ENCODE measurements at places on chromosomes 3 and 15.

DNA sequence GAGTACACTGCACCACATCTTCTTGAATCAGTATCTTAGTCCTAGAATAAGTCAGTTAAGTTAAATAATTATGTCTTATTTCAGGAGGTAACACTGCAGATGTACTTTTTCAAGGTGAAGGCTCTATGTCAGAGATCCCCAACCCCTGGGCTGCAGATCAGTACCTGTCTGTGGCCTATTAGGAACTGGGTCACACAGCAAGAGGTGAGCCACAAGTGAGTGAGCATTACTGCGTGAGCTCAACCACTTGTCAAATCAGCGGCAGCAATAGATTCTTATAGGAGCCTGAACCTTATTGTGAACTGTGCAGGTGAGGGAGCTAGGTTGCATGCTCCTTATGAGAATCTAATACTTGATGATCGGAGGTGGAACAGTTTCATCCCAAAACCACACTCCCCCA lies 851.9 kb upstream of the ALCAM start:
- DNase-seq, result no peak

DNA sequence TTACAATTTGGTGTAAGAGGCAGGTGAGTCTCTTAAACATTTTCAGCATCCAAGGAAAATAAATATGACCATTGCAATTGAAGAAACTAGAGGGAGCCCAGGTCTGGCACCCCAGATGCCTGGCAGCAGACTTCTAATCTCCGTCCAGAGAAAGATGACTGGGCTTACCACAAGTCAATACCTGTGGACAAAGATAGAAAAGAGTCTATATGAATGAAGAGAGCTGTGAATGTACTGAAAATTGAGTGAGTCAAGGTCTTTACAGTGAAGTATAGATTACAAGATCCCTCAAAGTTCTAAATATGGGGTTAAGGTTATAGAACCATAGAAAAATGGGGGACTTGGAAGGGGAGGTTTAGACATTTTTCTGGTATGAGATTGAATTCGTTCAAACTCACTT lies 827.4 kb upstream of the NR2F2 start:
- no peak for DNase-seq

DNA sequence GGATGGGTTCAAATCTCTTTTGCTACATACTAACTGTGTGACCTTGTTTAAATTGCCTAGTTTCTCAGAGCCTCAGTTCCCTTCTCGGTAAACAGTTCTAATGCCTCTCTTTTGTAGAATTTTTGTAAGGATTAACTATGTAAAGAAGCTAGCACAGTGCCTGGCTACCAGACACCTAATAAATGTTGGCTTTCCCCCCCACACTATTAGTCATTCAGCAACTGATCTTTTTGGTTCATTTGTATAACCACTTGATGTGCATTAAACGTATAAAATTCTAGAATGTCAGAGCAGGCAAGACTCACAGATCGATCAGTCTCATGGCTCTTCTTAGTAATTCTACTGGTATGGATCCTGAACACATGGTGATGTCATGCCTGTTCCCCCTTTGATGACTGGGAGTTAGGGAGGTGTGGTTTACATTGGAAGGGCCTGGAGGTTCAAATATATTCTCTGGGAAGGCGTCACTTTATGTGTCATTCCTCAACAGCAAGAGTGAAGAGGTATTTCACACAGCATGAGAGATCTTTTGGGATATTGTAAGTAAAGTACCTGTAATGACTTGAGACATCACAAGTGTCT lies 6.5 kb downstream of the TAGLN3 start:
- DNase-seq, result no peak

- no peak for DNase-seq
Observed at GRCh38 chr15:44163370-44163769, 31.7 kb downstream of the FRMD5 start.

DNA sequence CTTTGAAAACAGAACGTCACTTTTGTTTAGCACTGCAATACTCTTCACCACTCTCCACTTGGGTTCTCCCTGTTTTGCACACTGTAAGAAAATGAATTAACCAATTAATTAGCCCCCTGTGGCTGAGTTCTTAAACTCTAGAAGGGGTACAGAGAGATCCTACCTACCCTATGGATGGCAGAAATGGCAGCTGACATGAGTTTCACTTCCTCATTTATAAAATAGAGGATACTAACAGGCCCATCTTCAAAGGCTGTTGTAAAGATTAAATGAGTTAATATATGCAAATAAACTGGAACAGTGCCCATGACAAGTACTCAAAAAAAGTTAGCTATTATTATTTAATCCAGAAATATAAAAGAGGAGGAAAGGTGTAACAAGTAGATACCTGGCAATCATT lies 36.9 kb downstream of the SUCLG2 start:
- DNase-seq, result no peak

DNA sequence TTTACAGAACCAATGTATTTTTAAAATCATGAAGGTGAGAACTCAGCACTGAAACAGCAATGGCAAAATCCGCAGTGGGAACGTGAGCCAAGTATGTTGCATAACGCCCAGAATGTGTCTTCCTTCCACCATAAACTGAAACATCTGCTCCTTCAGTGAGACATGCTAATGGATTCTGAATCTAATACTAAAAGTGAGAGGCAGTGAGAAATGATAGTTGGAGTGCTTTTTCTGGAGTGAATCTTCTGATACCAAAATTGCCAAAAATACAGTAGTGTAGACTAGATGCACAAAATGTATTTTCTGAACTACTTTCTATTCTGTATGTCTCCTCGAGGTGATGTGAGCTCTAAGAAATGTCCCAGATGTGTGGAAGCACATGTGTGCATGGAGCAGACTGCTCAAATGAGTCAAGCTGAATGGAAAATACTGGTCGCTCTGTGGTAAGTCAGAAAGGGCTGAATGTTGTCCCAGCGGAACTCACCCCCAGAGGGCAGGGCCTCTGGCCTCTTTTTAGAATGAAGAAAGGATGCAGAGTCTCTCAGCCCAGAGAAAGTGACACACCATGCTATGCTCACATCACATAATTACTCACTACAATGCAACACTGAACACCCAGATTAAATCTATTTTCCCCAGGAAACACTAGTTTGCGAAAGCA lies 73.0 kb downstream of the ATP10A start:
- no peak for DNase-seq

GRCh38 chr15:85704720-85705429 lies 89.8 kb downstream of the KLHL25 start:
- no peak for DNase-seq

- no peak for DNase-seq
Observed at GRCh38 chr3:182837855-182838454, 44.7 kb downstream of the ATP11B start.

DNA sequence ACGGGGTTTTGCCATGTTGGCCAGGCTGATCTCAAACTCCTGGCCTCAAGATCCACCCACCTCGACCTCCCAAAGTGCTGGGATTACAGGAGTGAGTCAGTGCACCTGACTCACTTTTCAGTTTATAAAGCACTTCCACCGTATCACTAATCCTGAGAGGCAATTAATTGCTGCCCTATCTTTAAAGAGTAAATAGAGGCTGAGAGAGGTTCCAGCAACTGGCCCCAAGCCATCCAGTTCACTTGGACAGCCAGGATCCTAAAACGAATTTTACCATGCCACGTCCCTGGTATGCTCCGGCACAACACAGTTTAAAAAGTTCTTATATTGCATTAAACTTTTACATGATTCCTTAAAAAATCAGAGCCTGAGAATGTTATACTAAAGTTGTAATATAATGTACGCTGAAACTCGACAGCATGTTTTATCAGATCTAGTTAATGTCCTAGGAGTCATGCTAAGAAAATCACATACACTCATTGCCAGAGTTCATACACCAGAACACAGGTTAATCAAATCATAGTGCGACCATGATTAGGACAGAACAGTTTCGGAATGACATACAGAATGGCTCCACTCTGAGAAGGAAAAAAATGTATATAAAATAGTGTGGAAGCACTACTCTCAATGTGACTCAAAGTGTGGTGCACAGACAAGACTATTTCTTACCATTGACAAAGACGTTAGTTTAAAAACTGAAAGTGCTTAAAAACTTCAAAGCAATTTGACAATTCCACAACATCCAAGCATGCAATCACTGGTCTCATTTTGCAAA lies 125.4 kb downstream of the ULK4 start:
- no peak for DNase-seq

DNA sequence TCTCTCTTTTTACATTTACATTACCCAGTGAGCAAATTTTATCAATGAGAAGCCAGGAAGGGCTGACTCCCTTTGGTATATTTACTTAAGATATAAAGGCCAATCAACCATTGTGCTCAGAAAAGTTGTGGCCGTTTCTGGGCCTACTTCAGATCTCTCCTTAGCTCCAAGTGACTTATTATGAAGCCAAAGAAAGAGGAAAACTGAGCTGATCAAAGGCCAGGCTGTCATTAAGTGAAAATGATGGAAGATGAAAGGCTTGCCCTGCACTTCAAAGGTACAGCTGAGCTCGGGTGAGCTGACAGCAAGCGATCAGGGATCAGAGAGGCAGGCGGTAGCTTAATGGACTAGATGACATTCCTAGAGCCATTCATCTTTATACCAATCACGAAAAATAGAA lies 24.8 kb downstream of the VGLL4 start:
- no peak for DNase-seq

- no peak for DNase-seq
Observed at GRCh38 chr3:188756241-188756640, 415.5 kb upstream of the TPRG1 start.

- DNase-seq, result no peak
Observed at GRCh38 chr3:52503788-52504424, 8.8 kb downstream of the STAB1 start.

- DNase-seq, result no peak
Observed at GRCh38 chr3:172709774-172710663, 848 bp downstream of the NCEH1 start.

DNA sequence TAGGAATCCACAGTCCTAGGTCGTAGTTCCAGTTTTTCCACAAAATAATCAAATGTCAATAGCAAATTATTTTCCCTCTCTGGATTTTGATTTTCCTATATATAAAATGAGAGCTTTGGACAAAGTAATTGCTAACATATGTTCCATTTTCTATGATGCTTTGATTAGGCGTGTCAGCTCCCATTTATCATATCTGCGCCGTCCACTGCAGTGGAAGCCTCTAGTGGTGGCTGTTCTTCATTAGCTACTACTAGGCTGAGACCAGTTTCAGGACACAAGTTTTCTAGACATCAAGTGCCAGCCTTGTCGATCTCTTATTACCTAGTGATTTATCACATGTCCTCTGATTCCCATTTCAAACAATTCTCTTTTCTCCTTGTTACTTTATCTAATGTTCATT lies 271.5 kb downstream of the TUSC7 start:
- no peak for DNase-seq

- DNase-seq, result no peak
Observed at GRCh38 chr15:89991312-89991711, 9.8 kb upstream of the ZNF710 start.

DNA sequence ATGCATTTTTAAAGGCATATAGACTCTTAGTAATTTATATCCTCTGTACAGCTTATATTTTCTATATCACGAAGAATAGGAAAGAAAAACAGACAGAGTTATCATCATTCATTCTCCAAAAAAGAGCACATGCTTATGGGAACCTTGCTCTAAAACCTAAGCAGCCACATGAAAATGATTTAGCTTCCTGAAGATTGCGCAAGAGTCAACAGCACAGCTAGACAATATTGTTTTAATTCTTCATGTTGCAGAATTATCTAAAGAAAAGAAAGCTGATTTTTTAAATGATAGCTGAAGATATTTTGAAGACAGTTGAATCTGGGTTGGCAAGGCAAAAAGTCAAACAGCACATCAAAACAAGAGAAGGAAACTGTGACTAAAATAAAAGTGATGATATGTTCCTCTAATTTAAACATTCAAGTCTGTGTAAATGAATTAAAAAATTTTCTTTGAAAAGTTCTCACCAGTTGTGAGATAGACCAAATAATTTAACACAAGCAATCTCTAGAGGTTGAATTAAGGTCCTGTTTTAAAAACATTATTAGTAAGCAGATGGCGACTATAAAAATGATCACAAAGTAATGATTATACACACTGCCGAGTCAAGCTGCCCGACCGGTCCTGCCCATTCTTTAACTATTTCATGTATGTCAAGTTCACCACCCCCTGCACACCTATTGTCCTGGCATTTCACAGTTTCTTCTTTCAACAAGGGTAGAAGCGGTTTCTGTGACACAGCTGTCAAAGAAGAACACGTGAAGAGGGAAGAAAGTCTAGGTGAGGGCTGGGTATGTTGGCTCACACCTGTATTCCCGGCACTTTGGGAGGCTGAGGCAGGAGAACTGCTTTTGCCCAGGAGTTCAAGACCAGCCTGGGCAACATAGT lies 74.2 kb upstream of the BHLHE40 start:
- DNase-seq, result no peak

- no peak for DNase-seq
Observed at GRCh38 chr3:124601190-124601589, 129.1 kb upstream of the UMPS start.

DNA sequence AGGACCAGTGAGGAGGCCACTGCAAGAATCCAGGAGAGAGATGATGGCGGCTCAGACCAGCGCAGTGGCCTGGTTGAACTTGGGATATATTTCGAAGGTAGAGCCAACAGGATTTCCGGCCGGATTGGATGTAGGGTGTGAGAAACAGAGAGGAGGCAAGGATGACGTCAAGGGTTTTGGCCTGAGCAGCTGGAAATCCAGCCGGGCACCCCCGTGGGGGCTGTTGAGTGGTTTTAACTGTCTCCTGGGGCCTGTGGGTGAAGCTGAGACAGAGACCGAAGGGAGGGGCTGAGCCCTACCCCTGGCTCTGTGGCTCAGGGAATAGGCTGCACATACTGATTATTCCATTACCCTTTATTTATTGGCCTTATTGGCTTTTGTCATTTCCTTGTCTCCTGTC lies 45.7 kb downstream of the EXOG start:
- no peak for DNase-seq

DNA sequence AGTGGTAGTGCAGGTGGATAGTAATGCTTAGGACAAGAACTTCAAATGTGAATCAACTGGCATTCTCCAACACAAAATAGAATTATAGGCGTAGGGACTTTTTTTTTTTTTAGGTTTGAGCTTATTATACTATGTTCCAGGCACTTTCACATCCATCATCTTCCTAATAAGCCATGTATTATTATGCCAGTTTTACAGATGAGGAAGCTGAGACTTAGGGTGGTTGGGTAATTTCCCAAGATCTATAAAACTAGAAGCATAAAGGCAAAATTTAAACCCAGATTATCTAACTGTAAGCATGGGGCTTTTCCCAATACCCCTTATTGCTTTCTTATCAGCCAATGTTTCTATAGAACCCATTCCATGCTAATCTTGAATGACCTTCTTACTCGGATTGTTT lies 75.1 kb upstream of the ETV5 start:
- no peak for DNase-seq
